Smooth muscle cell of the brain vasculature (primary cell): ENCODE measurements at places on chromosomes 11 and 22.

GRCh38 chr11:10377183-10377582, 72.3 kb downstream of the ADM start:
- DNase-seq: no peak

DNA sequence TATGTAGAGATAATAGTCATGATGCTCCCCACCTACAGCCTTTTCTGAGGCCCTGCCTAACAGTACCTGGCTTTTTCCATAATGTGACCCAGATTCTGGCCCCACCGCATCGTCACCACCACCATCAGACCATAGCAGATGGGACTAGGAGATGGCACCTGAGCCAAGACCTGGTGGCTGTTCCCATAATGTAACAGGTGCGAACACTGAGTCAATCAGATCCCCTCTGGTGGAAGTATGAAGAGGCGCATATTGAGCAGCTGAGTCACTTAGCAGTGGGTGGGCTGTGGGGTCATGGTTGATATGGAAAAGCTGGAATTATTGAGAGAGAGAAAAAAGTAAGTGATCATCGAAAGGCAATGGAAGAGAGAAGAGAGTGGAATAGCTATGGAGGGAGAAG, 578.0 kb upstream of the CADM1 start:
- DNase-seq: no peak

- no peak for DNase-seq
Observed at GRCh38 chr22:20436768-20437612, 635 bp downstream of the SCARF2 start.

DNA sequence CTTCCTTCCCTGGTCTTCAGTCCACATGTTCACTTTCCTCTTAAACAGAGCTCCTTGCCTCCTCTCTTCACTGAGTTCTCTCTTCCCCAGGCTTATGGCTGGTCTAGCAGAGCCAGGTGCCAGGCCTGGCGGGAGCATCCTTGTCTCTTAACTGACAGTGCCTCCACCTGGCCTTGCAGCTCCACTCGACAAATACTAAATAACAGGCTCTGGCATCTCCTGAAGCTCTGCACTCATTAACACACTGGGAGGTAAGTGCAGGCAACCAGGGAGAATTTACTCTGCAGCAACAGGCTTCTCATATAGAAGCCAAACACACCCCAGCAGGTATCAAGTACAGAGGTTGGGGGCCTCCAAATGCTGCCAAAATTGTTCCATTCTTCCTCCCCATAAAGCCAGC, 438.1 kb downstream of the SOX6 start:
- DNase-seq: no peak

- no peak for DNase-seq
Observed at GRCh38 chr22:24190159-24190540, 8.9 kb downstream of the SUSD2 start.

- no peak for DNase-seq
Observed at GRCh38 chr11:23257556-23257955, 397.3 kb upstream of the CCDC179 start.

GRCh38 chr11:70247710-70248072, 22.8 kb upstream of the PPFIA1 start:
- DNase-seq: no peak

- DNase-seq: no peak
Observed at GRCh38 chr11:74870485-74870884, 78.4 kb downstream of the XRRA1 start.

GRCh38 chr11:112784323-112785073, 176.7 kb upstream of the NCAM1 start:
- DNase-seq: no peak

GRCh38 chr11:71194710-71195109, 57.7 kb downstream of the SHANK2 start:
- no peak for DNase-seq

DNA sequence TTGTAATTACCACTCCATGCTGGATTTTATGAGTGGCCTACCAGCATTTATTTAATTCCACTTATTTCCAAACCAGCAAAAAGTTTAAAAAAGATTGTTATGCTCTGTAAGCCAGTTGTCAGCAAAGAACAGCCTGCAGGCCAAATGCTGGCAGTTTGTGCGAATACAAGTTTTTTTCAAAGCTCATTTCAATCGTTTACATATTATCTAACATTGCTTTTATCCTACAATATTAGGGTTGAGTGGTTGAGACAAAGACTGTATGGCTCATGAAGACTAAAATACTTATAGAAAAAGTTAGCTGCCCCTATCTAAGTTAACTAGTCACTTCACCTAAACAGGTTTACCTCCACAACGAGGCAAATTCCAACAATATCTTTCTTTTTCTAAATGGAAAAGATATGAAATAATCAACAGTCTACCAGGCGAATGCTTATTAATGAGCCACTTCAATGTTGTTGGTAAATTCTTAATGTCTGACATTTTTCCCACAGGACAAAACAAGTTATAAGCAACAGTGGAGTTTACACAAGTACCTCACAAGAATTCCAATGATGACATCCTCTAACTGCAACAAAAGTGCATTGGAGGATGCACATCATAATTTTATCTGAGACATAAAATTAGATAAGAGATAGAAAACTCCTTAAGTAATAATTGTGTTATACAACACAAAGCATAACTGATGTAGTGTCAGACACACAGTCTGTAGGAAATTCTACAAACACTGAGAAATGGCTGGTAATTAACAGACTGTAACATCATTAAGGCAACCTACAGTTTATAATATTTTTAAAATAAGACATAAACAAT, 35.8 kb upstream of the POU2AF2 start:
- DNase-seq: no peak

GRCh38 chr11:22989371-22989770, 129.1 kb upstream of the CCDC179 start:
- no peak for DNase-seq
